ENCODE measurements at places on chromosomes 1 and 21.
A peak's percentile ranks its signal among the peaks of the same experiment; 100 is the strongest.

DNA sequence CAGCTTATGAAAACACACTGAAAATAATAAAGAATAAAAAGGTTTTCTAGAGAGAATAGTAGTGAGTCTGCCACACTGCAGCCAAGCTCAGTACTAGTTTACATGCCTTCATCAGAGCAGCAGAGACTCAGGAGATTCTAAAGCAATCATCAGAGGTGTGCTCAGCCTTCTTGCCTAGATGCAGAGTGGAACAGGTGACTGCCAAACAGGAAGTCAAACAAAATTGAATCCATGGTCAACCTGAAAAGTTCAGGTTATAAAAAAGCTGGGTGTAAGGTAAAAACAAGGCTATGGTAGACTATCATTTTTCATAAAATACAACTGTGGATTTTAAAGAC, 165.3 kb upstream of the C1orf105 start:
- H3K27ac ChIP-seq: peak overlapping the region; percentile 41
- no peaks in the 10 kb centered on the region for H3K27me3 ChIP-seq
- H3K4me1 ChIP-seq: peaks cover 29% of the 10 kb centered on the region

GRCh38 chr1:181595234-181595633, 111.9 kb downstream of the CACNA1E start:
- H3K36me3 ChIP-seq: no peaks in the 10 kb centered on the region
- no peaks in the 10 kb centered on the region for H3K4me1 ChIP-seq
- no peak overlapping the region for H3K27ac ChIP-seq
- peaks cover 13% of the 10 kb centered on the region for H3K27me3 ChIP-seq
- H3K4me3 ChIP-seq: no peak overlapping the region
- DNase-seq: no peak

DNA sequence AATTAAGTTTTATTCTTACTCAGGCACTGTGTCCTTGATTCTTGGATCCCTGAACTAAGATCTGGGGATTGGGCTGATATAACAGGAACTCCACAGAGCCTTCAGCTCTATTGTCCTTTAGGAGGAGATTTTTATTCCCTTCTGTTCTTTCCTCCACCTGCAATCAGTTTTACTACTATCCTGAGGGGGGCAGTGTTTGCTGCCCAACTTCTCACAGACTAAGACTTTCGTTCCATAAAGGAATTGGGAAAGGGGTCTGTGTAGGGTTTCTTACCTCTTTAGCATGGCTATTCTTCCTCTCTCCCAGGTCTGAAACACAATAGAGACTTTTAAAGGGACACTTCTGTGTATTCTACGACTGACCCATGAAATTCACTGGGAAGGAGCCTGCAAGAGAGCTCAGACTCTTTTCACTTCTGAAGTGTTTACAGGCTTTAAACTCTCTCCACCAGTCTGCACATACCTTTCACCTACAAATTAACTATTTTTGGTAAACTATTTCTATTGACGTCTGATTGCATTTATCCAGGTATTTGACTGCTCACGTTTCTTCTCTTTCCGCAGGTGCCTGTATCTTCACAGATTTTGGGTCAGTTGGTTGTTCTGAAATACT, 103.3 kb upstream of the DEPDC1 start:
- H3K4me3 ChIP-seq: no peak overlapping the region
- no peak overlapping the region for H3K27ac ChIP-seq

- DNase-seq: peak; percentile 67
- H3K4me1 ChIP-seq: no peaks in the 10 kb centered on the region
- H3K36me3 ChIP-seq: no peaks in the 10 kb centered on the region
- H3K4me3 ChIP-seq: no peak overlapping the region
- peaks cover 12% of the 10 kb centered on the region for H3K27me3 ChIP-seq
- H3K27ac ChIP-seq: no peak overlapping the region
These were observed 6.7 kb upstream of the HUNK start for GRCh38 chr21:31866077-31866511.

DNA sequence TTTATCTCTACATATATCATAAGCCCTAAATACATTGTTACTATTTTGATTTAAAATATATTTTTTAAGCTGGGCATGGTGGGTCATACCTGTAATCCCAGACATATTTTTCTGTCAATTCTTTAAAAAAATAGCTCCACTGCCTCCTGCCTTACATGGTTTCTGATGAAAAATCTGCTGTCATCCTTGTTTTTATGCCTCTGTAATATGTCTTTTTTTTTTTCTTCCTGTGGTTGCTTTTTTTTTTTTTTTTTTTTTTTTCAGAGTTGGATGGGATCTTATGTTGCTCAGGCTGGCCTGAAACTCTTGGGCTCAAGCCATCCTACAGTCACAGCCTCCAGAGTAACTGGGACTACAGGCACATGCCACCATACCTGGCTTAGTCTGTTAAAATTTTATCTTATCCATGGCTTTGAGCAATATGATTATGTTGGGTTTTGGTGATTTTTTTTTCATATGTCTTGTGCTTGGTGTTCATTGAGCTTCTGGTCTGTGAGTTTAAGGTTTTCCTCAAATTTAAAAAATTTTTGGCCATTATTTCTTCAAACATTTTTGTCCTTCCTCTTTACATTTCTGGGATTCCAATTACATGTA, 12.4 kb upstream of the EDARADD start:
- H3K27ac ChIP-seq: no peak overlapping the region
- DNase-seq: no peak
- H3K27me3 ChIP-seq: peaks cover 12% of the 10 kb centered on the region
- H3K4me1 ChIP-seq: peaks cover 2% of the 10 kb centered on the region
- H3K36me3 ChIP-seq: no peaks in the 10 kb centered on the region
- no peak overlapping the region for H3K4me3 ChIP-seq

- H3K36me3 ChIP-seq: no peaks in the 10 kb centered on the region
- no peaks in the 10 kb centered on the region for H3K4me1 ChIP-seq
- no peak overlapping the region for H3K27ac ChIP-seq
- H3K4me3 ChIP-seq: no peak overlapping the region
- peaks cover 37% of the 10 kb centered on the region for H3K27me3 ChIP-seq
- DNase-seq: no peak
These were observed 233.1 kb downstream of the KCNH1 start for GRCh38 chr1:210900820-210901219.

GRCh38 chr21:37206496-37206895, 60.6 kb downstream of the VPS26C start:
- no peak for DNase-seq
- H3K4me3 ChIP-seq: no peak overlapping the region
- no peak overlapping the region for H3K27ac ChIP-seq
- no peaks in the 10 kb centered on the region for H3K27me3 ChIP-seq
- H3K36me3 ChIP-seq: peaks cover 14% of the 10 kb centered on the region

- no peaks in the 10 kb centered on the region for H3K27me3 ChIP-seq
- H3K4me1 ChIP-seq: peaks cover 20% of the 10 kb centered on the region
- H3K27ac ChIP-seq: no peak overlapping the region
- DNase-seq: no peak
- H3K4me3 ChIP-seq: no peak overlapping the region
These were observed 12.3 kb downstream of the PATJ start for GRCh38 chr1:61754545-61754944.

DNA sequence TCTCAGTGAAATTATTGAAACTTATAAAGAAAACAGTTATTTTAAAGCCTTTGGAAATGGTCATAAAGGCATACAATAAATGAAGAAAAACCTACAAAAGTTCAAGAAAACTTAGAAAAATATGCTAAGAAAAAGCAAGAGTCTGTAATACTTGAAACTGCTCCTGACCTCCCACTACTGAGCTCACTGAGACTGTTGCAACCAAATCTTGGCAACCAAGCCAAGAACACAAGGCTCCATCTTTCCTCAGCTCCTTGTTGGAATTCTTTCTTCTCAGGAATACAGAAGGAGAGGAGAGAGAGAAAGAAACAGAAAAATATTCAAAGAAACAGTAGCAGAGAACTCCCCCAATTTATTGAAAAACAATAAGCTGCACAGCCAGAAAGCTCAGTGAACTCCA, 160.5 kb downstream of the RASAL2 start:
- no peaks in the 10 kb centered on the region for H3K36me3 ChIP-seq
- DNase-seq: no peak
- H3K4me3 ChIP-seq: no peak overlapping the region
- H3K27me3 ChIP-seq: peaks cover 4% of the 10 kb centered on the region
- H3K4me1 ChIP-seq: no peaks in the 10 kb centered on the region
- no peak overlapping the region for H3K27ac ChIP-seq

DNA sequence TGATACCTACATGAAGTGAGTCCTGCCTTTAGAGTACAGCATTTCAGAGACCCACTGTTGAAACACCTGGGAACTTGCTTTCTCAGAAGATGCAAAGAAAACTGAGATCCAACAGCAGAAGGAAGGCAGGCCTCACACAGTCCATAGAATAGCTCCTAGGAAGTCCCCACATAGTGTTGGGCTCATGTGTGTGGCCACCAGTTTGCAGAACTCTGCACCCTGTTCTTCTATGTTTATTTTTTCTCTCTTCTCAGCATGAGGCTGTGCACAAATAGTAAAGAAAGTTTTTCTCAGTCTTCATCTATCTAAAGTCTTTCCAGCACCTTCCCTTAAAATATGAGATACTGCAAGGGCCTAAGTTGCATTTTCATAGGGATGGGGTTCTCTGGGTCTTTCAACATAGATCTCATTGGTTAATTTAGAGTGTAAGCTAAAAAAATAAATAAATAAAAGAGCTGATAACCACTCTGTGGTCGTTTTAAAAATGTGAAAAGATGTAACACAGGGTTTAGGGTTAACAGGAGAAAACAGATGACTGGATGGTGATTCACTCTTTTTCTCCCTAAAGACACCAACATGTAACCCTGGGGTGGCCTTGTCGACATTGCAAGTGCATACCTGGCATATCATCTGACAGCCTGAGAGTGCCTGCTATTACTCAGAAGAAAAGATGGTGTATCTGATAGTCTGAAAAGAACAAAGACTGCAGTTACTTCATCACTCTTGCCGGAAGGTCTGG, 94.6 kb downstream of the ZC3H11B start:
- no peaks in the 10 kb centered on the region for H3K4me1 ChIP-seq
- no peaks in the 10 kb centered on the region for H3K27me3 ChIP-seq
- no peak for DNase-seq

DNA sequence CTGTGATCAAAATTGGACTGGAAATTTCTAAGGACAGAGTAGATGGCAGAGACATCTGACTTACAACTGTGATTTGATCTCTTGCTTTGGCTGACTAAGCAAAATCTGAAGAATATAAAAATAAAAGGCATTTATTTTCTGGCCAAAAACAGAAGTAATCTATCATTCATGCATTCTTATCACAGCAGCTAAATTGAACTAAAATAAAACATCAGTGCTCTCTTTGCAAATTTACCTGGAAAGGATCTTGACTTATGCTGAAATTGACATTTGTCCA, 81.4 kb upstream of the ZNF678 start:
- H3K27me3 ChIP-seq: peaks cover 42% of the 10 kb centered on the region
- DNase-seq: no peak
- no peak overlapping the region for H3K27ac ChIP-seq
- H3K36me3 ChIP-seq: no peaks in the 10 kb centered on the region
- H3K4me1 ChIP-seq: no peaks in the 10 kb centered on the region

GRCh38 chr1:89149229-89149628, 23.3 kb upstream of the GBP2 start:
- H3K36me3 ChIP-seq: no peaks in the 10 kb centered on the region
- H3K27ac ChIP-seq: no peak overlapping the region
- H3K4me3 ChIP-seq: no peak overlapping the region
- no peak for DNase-seq
- H3K4me1 ChIP-seq: peaks cover 5% of the 10 kb centered on the region

DNA sequence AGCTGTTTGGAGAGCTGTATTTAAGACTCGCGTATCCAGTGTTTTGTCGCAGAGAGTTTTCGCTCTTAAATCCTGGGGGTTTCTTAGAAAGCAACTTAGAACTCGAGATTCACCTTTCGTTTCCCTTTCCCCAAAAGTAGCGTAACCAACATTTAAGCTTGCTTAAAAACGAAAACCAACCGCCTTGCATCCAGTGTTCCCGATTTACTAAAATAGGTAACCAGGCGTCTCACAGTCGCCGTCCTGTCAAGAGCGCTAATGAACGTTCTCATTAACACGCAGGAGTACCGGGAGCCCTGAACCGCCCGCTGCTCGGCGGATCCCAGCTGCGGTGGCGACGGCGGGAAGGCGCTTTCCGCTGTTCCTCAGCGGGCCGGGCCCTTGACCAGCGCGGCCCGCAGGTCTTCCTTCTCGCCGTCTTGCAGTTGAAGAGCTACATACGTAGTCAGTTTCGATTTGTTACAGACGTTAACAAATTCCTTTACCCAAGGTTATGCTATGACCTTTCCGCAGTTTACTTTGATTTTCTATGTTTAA, 1.9 kb downstream of the OLIG1 start:
- H3K4me1 ChIP-seq: peaks cover 8% of the 10 kb centered on the region
- peak overlapping the region; percentile 76 for H3K4me3 ChIP-seq
- H3K27me3 ChIP-seq: peaks cover 71% of the 10 kb centered on the region
- H3K27ac ChIP-seq: no peak overlapping the region
- no peak for DNase-seq

DNA sequence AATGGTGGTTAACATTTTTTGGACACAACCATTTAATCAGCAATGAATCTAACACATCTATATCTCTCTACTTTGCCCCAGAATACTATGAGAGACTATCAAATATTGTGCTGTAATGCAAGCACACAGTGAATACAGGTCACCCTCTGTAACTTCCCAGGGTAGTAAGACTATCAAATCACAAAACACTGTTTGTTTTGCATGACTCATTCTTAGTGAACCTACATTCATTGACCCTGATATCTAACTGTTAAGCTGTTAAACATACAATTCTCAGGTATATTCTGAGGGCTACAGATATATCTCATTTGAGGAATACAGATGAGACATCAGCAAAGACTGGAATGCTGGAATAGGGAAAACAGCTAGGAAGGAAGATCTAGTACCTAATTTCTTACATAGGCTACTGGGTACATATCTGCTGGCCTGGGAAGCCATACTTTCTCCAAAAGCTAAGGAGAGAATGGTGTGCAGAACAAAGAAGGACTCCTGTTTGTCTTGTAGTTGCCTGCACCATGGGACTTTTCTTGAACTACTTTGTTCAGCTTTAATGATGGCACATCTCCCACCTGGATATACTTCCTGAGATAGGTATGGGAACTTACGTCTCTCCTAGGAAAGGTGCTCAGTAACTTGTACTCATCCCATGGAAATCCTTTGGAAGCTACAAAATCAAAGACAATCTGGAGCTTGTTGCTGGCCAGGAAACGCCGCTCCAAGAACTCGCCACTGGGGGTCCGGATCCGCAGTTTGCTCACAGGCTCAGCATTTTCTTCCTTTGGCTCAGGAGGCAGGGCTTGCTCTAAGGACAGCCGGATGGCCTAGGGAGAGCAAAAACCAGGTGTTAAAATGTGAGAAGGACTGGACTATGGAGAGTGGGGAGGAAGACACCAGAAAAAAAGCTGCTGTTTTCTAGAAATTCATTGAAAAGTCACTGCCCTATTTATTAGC, 51.9 kb upstream of the DMRTA2 start:
- no peaks in the 10 kb centered on the region for H3K27me3 ChIP-seq
- peaks cover 12% of the 10 kb centered on the region for H3K36me3 ChIP-seq
- H3K4me1 ChIP-seq: no peaks in the 10 kb centered on the region
- no peak overlapping the region for H3K4me3 ChIP-seq
- DNase-seq: no peak

DNA sequence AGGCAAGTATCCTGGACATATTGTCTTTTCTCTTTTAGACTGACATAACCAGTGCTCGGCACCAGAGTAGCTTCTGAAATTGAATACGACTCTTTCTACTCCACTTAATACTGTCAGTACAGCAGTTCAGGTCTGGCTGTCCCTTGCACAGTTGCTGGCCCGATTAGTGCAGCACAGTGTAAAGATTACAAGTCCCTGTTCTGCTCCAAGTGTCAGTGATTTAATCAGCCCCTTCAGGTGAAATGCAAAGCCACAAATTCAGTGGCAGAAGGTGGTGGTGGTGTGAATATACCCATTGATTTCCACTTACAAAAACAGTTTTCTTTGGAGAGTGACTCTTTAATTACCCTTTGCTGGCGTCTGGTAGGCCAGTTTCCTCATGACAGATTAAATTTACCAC, 545.4 kb downstream of the ADGRL2 start:
- DNase-seq: no peak
- H3K27ac ChIP-seq: no peak overlapping the region
- no peaks in the 10 kb centered on the region for H3K36me3 ChIP-seq
